Stimulated activated memory B cell treated with anti-CD40 and anti-IgM and Interleukin-4, amounts not matched to agents 10 μg/mL and 1 μg/mL and 100 μg/mL, for 72 hours (primary cell): ENCODE measurements at places on chromosomes 11 and 22.
A peak's percentile ranks its signal among the peaks of the same experiment; 100 is the strongest.

DNA sequence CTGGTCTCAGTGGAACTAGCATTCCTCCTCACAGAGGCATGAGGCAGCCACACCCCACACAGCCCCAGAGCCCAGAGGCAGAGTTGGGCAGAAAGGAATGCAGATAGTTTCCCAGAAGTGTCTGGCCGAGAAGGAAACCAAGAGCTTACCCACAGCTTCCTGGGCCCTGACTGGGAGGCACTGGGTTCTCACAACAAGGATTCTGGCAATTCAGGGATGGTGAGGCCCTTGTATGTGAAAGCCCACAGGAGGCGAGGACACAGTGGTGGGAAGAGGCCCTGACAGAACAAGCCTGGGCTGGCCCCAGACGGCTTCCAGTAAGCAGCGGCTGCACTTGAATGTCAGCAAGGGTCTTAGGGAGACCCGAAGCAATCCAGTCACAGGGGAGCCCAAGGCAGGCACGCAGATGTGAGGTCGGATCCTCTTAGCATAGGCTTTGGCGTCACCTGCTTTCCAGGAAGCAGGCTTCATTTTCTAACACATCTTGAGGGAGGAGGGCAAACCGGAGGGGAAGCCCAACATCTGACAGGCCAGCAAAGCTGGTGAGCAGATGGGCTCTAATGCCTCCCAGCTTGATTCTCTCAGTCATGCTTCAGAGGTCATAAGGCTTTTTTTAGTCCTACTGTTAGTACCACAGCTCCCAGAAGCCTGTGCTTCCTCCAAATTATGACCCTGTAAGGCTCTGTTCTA, 78.3 kb upstream of the AKIP1 start:
- peak; percentile 79 for ATAC-seq

- no peak for ATAC-seq
These were observed 407.8 kb upstream of the NARS2 start for GRCh38 chr11:78982473-78982872.

GRCh38 chr11:64777449-64778222, 706 bp downstream of the SF1 start:
- peak; percentile 41 for ATAC-seq

- peak; percentile 68 for ATAC-seq
These were observed 35.0 kb upstream of the RASD2 start for GRCh38 chr22:35505399-35506258.

DNA sequence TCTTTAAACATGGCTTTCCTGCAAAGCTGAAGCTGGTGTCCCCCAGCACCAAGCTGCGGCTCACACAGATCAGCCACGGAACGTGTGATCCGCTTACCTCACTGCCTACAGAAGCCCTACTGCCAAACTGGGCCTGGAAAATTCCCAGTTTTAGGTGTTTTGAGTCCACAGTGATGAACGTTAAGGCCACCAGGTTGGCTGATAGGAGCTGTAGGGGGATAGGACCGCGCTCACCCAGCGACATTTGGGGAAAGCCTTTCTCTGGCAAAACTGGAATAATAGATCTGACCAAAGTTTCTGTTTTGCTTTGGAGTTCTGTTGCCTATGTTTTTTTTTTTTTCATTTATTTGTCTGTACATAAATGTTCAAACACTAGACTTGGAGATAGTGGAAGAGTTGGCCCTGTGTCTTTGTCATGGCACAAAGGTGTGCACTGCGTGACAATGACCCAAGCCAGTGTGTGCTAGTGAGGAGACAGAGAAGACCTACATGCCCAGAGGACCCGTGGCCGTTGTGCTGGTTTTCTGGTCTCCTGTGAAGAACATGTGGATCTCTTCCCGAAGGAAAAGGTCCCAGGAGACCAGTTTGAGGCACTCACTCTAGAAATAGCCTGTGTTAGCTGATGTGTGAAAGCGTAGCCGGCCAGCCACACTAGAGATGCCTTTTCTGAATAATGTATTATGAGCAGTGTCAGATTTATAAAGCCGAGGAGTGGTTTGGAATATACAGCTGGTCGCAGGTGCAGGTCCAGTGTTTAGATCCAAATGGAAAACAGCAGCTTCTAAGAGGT, 15.0 kb downstream of the ASPHD2 start:
- ATAC-seq: no peak

DNA sequence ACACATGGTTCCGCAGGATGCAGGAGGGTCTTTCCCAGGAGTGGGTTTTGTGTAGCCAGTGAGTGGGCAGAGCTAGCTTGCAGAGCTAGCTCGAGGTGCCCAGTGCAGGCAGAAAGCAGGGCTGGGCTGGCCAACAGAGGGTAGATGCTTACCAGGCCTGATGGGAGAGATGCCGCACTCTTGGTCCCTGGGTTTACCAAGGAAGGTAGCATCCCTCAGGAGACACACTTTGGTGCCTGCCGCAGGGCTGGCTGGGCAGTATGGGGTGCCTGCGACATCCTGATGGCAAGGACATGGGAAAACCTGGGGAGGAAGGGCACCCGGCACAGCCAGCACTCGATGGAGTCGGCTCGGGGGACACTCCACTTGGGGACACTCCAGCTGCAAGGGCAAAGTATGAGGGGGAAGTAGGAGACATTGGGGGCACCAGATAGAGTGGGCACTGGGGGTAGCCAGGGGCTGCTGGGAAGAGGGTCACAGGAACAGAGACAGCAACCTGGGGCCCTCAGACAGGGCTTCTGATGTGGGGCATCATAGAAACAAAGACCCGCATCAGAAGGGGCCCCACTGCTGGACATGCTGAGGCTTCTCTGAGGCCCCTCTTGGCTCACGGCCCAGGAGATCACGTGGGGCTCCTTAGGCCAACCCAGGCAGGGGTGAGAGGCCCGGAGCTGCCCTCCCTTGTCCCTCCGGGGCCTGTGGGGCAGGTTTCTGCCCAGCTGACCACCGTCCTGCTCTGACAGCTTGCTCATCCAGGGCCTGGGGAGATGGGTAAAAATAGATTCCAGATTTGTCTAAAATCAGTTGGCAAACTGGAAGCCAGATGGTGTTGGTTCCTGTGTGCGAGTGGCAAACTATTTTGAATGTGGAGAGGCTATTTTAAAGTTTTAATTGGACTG, 89.8 kb downstream of the MORC2 start:
- ATAC-seq: no peak

DNA sequence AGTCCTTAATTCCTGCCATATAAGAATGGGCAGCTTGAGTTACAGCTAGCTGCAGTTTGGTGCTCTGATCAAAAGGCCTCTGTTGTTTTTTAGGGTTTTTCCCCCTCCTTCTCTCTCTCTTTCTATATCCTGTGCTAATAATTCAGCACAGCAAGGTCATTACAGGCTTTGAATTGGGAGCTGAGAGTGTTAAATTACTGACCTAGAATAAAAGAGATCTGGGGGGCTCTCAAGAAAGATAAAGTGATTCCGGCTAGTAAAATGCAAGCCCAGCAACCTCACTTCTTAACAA, 84.9 kb downstream of the CSTPP1 start:
- ATAC-seq: no peak

DNA sequence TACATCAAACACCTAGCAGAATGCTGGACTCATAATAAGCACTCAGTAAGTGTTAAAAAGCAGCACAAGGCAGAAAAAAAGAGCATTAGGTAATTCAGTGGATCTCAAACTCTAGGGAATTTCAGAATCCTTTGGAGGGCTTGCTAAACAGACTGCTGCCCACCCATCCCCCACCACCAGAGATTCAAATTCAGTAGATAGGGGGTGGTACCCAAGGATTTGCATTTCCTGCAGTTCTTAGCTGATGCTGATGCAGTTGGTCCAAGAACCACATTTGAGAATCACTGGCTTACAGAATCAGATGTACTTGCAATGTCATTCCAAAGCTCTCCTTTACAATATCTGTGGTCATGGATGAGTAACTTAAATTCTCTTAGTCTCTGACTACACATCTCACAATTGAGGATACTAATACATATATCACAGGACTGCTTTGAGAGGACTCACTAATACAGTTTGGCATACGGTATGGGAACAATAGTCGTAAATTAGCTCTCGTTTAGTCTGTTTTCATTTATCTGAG, 664.5 kb downstream of the KCNA4 start:
- ATAC-seq: no peak

- no peak for ATAC-seq
These were observed 296.7 kb upstream of the SYN3 start for GRCh38 chr22:33354928-33355327.

- ATAC-seq: no peak
These were observed 5.2 kb upstream of the DNAJB7 start for GRCh38 chr22:40867109-40867508.

GRCh38 chr11:73645972-73646631, at the start of gene PLEKHB1:
PLEKHB1 (plus strand) TSS chr11:73646581; CDS start chr11:73646609, 28 bp downstream.
- no peak for ATAC-seq

- peak; percentile 90 for ATAC-seq
These were observed 11.1 kb downstream of the TXN2 start for GRCh38 chr22:36470162-36470993.

- no peak for ATAC-seq
These were observed 71.6 kb upstream of the PICALM start for GRCh38 chr11:86140334-86140990.

DNA sequence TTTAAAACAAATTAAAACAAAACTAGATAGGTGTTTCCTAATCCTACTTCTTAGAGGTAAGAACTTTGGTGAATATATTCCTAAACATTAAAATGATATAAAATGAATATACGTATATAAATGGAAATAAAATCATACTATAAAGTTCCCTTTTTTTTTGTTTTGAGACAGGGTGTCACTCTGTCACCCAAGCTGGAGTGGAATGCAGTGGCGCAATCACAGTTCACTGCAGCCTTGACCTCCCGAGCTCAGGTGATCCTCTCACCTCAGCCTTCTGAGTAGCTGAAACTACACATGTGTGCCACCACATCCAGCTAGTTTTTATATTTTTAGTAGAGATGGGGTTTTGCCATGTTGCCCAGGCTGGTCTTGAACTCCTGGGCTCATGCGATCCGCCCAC, 44.9 kb downstream of the NPAT start:
- no peak for ATAC-seq

DNA sequence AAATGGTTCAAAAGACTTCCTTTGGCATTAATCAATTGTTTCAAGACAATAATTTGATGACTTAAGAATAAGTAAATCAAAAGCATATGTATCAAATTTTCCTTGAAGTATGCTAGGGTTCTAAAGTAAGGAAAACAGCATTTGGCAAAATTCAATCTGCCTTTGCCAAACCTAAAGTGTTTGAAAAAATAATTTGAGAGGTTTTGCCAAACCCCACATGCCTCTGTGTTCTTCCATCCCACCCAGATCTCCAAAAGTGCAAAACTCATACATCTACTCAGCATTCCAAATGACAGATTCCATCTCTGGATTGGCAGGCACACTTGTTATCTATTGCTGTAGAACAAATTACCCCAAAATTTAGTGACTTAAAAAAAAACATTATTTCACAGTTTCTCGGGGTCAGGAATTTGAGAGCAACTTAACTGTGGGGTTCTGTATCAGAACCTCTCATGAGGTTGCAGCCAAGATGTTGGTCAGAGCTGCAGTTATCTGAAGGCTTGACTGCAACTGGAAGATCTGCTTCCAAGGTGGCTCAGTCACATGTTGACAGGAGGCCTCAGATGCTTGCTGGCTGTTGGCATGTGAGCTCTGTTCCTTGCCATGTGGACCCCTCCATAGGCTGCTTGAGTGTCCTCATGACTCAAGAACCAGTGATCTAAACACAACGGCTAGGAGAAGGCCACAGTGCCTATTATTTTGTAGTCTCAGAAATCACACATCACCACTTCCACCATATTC, 100.6 kb upstream of the ARHGAP42 start:
- no peak for ATAC-seq

DNA sequence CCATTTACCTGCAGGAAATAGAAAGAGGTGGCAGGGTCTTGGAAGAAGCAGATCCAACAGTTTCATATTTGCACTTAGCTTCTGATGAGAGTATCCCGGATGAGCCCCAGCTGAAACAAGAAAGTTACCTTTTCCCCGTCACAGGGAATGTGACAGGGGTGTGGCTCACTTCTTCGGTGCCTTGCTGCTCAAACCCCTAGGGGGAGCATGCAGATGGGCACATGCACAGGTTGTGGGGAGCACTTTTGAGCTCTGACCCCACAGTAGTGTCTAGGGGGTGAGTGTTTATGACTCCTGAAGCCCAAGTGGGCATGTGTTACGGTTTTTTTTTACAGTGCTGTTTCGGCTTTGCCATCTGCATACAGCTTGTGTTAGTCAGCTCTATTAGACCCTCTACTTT, 1221.0 kb downstream of the JRKL start:
- ATAC-seq: no peak

GRCh38 chr11:64971421-64972233, at the start of gene MAJIN:
MAJIN (minus strand) TSS chr11:64972108; CDS start chr11:64959405, 12,703 bp downstream.
- peak; percentile 84 for ATAC-seq

- no peak for ATAC-seq
These were observed 140.4 kb downstream of the NAV2 start for GRCh38 chr11:19853016-19853415.

GRCh38 chr11:27945348-27945747, 162.6 kb downstream of the KIF18A start:
- no peak for ATAC-seq

DNA sequence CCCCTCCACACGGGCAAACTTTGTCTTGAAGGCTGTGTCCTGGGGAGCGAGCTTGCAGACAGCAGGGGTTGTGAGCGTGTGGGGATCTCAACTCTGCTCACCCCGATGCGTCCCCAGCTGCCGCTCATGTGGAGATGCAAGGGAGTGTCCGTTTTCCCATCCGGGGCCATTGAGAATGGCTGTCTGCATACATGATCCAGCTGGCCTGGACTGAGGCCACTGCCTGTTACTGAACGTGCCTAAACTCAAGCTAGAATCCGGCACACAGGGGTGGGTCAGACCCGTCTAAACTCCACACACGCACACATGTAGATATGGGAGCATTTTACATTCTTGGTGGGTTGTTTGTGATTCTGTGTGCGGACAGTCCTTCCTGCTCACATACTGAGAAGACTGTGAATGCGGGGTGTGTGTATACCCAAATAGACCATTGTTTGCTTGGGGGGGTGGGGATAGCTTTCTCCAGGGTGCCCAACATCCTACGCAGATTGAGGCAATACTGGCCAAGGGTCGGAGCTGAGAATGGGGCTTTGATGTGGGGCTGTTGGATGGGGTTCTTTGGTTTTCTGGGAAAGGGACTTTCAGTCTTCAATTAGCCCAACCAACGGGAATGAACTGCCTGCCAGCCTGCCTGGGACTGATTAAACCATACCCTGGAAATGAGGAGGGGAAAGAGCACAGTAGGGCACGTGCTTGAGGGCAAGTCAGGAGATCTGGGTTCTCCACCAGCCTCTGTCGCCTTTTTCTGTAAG, 60.4 kb downstream of the ST3GAL4 start:
- no peak for ATAC-seq

- ATAC-seq: no peak
These were observed 47.2 kb upstream of the CEP295 start for GRCh38 chr11:93614173-93614722.

DNA sequence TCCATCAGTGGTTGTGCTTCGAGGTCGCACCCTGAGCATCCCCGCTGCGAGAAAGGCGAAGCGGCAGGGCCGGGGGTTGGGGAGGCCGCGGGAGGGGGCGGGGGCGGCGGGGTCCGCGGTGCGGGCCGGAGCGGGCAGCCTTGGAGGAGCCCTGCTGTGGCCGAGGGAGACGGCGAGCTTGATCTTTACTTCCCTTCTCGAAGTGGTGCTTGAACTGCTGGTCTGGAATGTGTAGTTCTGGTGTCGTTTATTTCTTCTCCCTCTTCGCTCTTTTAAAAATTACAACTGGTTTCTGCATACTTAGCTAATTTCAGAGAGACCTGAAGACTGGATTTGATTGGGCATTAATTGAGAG, 1.1 kb downstream of the APLP2 start:
- no peak for ATAC-seq

GRCh38 chr22:37126882-37127281, 17.4 kb upstream of the TMPRSS6 start:
- ATAC-seq: no peak

- ATAC-seq: no peak
These were observed 45.9 kb downstream of the MN1 start for GRCh38 chr22:27755521-27756211.
